Uterus (tissue), 4 donors: ENCODE measurements at places on chromosomes 6 and 20. TPM values are rescaled to one million over a fixed set of nuclear protein-coding genes. Genes with fewer than 3 reads are reported as not detected.

HCK gene
- 3.7 TPM for total RNA-seq

C20orf204 gene
- total RNA-seq = 2.9 TPM

HAO1 gene
- not detected for total RNA-seq

ABHD16B gene
- total RNA-seq = not detected

TOX2 gene
- not detected for total RNA-seq

DNA sequence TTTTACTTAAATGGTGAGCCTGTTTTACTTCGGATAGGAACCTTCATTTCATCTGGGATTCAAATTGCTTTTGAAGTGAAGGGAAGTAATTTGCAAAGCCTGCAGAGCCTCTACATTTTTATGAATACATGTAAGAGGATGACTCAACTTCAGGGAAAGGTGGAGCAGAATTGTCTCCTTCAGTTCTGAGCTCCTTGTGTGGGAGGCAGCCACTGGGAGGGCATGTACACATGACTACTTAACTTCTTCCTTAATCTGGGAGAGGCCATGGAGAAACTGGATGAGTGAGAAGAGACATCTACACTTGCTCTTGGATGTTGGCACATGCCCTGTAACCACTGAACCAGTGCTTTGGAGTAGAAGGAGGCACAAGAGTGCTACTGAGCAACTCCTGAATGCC, 145.1 kb upstream of the NRSN1 start:
- DNase-seq = no peak

GRCh38 chr20:17295151-17295726, 68.4 kb downstream of the PCSK2 start:
- no peak for DNase-seq

DNA sequence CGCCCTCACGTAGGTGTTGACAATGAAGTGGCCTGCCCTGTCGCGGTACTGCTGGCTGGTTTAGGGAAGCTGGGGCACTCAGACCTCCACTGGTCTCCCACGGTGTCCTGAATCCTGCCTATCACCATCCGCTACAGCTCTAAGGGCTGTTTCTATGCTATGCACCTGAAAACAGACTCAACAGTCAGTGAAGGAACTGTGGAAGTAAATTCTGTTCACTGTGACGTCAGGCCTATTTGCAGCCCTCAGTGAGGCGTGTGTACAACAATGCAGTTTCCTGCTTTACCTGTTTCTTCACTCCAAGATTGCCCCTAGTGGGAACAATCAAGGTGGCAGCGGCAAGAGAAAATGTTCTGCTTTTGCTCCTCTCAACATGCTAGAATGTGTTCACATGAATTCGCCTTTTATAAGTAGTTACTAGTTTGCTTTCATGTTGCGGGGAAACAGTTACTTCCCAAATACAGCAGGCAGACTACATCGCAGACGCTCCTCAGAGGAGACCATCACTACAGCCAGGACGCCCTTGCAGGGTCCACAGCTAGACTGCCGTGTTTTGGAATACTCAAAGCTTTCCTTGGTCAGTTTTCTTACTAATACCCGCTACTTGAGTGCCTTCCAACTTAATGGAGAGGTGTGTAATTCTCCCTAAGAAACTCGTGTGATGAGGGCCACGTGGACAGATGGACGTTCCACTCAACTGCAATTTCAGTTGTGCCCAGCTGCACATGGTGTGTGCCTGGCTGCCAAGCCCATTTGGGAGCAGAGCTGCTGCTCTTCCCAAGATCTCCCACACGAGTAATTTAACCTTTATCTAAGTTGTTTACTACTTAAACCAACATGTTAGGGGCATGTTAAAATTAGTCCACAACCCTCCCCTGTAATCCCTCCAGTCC, 25.4 kb downstream of the DIDO1 start:
- DNase-seq = no peak

DNA sequence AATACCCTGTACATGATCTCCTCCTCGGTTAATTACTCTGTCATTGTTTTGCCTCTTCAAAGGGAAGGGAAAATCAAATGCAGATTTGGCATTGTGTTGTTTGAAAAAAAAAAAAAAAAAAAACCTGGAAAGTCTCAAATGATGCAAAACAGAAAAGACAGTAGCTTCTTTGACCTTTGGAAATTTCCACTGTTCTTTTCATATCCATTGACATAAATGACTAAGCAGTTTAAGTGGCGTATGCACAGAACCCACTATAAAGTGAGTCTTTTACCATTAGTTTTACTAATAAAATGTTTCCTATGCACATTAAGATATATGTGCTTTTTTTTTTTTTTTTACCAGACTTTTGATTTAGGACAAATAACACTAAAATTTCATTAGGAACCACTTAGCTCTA, 704.3 kb downstream of the TFAP2A start:
- DNase-seq = no peak

DNA sequence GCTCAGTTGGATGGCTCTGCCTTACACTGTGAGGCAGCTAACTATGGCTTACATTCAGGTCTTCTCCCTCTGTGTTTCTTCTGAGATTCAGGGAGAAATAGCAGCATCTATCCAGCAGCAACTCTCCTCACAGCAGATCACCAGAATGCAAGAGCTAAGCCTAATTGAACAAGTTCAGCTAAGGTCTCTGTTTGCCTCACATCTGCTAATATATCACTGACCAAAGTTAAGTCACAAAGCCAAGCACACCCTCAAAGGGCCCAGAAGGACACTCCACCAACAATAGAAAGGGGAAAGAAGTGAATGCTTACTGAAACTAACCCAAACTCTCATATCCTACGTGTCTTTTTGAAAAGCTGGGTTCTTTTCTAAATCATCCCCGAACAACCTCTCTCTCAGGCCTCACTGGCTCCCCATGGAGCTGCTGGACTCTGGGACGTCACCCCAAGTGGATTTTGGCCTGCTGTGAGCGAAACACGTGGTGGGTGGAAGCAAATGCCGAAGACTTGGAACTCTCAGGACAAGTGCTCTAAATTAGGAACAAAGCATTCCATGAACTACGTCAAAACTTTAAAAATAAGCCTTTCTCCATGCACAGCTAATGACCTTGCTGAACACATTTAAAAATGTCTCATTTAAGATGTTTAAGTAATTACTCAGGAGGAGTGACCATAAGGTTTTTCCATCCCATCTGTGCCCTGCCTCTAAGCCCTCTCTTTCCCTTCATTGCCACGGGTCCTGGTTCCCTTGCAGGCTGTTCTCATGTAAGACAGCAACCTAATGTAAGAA, 167.5 kb upstream of the PLCB4 start:
- peak; percentile 45 for DNase-seq

DNA sequence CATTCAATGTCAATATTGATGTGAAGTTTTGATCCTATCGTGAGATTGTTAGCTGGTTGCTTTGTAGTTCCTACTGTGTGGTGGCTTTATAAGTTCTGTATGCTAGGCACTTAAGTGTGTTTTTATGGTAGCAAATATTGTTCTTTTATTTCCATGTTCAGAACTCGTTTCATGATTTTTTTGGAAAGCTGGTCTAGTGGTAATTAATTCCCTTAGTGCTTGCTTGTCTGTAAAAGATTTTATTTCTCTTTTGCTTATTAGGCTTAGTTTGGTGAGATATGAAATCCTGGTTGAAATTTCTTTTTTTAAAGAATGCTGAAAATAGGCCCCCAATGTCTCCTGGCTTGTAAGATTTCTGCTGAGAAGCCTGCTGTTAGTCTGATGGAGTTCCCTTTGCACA, 27.8 kb upstream of the PLCB1 start:
- no peak for DNase-seq

- no peak for DNase-seq
These were observed 51.6 kb upstream of the POU3F2 start for GRCh38 chr6:98782772-98783171.

DNA sequence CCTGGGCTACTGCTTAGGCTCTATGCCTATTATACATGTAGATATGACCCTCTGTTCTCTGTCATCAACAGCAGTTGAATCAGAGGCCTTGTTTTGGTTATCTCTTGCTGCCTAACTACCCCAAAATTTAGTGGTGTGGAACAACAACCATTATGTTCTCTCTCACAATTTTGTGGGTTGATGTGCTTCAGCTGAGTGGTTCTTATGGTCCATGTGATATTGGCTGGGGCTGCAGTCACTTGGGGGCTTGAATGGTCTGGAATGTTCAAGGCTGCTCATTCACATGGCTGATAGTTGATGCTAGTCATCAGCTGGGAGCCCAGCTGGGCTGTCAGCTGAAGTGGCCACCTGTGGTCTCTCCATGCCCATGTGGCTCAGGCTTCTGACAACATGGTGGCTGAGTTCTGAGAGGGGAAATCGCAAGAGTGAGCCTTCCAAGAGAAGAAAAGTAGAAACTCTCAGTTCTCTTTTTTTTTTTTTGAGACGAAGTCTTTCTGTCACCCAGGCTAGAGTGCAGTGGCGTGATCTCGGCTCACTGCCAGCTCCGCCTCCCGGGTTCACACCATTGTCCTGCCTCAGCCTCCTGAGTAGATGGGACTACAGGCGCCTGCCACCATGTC, 47.8 kb downstream of the SHLD1 start:
- no peak for DNase-seq

DNA sequence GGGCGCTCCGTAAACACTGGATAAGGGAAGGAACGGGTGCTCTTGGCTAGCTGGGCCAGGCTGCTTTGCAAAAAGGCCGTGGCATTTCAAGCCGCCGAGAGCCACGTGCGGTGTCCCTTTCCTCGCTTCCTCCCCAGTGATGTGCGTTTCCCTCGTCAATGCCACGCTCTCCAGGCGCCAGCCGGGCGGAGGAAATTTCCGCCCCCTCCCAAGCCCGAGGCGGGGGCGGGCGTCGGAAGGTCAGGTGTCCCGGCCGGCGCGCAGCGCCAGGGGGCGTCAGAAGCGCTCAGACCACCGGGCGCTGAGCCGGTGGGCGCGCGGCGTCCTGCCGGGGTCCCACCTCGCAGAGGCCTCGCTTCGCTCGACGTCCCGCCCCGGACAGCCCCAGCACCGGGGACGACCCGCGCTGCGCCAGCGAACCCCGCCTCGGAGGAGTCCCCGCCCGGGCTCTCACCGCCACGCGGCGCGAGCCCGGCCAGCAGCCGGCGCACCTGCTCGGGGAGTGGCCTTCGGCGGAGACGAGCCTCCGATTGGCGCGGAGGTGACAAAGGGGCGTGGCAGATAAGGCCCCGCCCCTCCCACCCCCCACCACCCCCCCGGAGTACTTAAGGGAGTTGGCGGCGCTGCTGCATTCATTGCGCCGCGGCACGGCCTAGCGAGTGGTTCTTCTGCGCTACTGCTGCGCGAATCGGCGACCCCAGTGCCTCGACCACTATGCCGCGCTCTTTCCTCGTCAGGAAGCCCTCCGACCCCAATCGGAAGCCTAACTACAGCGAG, at the start of gene SNAI1:
TSS of gene SNAI1 (plus strand) at position 635 of the 777 bp plus-strand sequence. CDS start at position 715, 80 bp downstream.
- DNase-seq = peak; percentile 77

GRCh38 chr6:155062866-155063341, 67.8 kb downstream of the TIAM2 start:
- no peak for DNase-seq
